ENCODE measurements at places on chromosomes 3 and 15.

GRCh38 chr3:194062830-194063229 lies 73.1 kb upstream of the HES1 start:
- DNase-seq, result no peak

GRCh38 chr3:184832044-184832443 lies 20.1 kb downstream of the VPS8 start:
- no peak for DNase-seq

GRCh38 chr3:139758654-139759291 lies 81.0 kb upstream of the NMNAT3 start:
- no peak for DNase-seq

- no peak for DNase-seq
These were observed 699.6 kb downstream of the FHIT start for GRCh38 chr3:60551455-60552209.

GRCh38 chr3:194960446-194961032 lies 274.9 kb downstream of the FAM43A start:
- DNase-seq, result no peak

DNA sequence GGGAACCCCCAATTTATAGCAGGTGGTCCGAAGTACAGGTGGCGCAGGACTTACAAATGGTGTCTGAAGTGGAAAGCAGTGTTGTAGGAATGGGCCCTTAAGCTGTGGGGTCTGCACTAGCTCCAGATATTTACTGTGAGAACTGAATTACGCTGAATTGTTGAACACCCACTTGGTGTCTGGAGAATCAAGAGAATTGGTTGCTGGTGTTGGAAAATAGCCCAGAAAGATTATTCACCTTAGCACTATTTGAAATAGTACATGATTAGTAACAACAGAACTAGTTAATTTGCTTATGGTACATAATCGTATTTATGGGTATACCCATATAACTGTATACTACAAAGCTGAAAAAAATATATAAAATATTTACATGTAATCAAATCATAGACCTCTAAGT lies 64.8 kb downstream of the ADAM10 start:
- no peak for DNase-seq

- DNase-seq, result no peak
These were observed 4.4 kb upstream of the PRC1 start for GRCh38 chr15:90998737-90999136.

DNA sequence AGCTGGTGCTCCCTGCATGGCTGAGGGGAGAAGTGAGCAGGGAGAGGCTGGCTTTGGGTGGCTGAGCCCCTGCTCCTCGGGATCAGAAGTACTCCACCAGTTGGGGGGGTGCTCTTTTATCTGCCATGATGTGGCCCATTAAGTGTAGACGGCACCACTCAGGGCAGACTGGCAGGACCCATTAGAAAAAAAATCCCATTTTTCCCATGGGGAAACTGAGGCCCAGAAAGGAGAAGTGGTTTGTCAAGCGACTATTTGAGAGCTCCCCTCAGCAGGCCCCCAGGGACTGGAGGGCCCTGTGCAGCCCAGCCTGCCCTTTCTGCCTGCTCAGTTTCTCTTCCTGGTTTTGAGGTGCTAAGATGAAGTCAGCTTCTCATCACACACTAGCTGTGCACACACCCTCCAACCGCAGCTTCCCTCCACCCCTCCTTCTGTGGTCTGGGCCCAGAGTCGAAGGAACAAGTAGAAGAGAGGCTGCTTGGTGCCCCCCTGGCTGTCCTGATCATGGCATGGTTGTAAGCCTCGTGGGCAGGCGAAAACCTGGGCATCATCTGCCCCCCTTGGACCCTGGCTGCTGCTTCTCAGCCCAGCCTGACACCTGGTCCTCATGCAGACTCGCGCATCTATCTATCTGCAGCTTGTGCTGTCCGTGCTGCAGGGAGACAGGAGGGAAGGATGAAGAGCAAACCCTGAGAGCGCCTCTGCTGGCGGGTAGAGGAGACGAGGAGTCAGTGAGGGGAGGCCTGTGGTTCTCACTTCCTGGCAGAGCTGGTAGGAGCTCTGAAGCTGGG lies 5.6 kb downstream of the CSK start:
- DNase-seq, result no peak

- no peak for DNase-seq
These were observed 285.5 kb downstream of the SLC9A9 start for GRCh38 chr3:143562789-143563188.

DNA sequence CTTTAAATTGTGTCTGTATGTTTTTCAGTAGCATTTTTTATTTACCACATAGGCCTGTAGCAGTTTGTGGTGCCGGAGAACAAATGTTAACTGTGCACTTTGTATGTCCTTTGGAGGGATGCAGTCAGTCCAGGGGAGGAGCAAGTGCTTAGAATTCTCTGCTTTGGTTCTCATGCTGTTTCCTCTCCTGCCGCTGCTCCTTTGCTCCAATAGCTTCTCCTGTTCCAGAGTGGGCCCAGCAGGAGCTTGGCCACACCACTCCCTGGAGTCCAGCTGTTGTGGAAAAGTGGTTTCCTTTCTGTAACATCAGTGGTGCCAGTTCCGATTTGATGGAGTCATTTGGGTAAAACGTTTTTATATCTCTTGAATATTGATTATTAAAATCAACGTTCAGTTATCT lies 16.6 kb downstream of the TICRR start:
- no peak for DNase-seq

- no peak for DNase-seq
These were observed 41.4 kb downstream of the ZNF860 start for GRCh38 chr3:32022947-32023346.

DNA sequence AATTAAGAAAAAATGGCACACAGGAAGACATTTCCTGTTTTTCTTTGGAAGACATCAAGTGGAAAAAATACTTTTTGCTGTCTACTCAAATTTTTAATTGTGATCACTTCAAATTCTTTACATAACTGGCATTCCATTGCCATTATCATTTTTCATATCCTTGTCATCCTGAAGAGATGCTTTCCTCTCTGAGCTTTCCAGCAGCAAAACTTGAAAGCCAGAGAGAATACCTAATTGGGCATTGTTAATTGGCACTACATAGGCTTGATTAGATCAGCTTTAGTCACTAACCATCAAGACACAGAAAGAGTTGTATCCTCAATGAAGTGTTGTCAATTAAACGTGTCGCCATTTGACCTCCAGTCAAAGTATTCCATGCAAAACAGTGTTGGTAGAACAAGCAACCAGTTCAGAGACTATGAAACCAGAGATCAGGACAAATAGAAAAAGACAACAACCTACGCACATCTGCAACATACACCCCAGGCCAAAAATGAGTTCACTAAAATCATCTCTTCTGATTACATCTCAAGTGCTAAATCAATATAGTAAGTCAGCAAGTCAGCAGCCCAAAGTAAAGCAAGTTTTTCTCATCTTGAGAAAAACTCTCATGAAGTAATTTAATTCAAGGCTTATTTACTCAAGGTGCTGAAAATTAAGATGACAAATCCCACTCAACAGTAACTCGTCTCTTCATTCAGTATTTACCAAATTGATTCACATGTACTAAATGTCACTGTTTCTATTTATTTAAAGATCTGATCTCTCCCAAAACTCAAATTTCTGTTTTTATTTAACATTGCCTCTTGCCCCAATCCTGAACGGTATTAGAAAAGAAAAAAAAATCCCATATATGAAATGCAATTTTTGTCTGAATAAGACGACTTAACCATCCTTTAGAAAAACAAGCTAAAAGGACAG lies 123.0 kb downstream of the SUCLG2 start:
- DNase-seq, result no peak

DNA sequence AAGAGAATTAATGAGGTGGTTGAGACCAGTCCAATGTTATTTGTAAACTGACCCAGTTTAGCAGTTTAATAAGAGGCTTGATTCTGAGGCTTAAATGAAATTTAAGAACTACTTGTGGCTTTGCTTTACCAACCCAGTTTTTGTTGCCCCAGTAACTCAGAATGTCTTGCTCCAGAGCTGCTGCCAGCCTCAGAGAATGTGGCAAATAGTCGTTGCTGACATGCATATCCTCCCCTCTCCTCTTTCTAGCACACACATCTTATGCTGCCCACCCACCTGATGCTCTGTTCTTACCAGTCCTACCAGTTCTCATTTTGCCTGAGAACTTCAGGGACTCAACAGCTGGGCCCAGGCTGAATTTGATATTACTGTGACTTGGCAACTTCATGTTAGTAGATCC lies 92.4 kb upstream of the TSC22D2 start:
- no peak for DNase-seq

GRCh38 chr15:29309139-29309538 lies 39.5 kb upstream of the NSMCE3 start:
- no peak for DNase-seq

- no peak for DNase-seq
These were observed 1.5 kb downstream of the CRYBG3 start for GRCh38 chr3:97823046-97824004.

GRCh38 chr3:37321377-37321781 lies 147.0 kb upstream of the LRRFIP2 start:
- no peak for DNase-seq

GRCh38 chr3:100072326-100073048 lies 41.8 kb downstream of the FILIP1L start:
- DNase-seq, result no peak

DNA sequence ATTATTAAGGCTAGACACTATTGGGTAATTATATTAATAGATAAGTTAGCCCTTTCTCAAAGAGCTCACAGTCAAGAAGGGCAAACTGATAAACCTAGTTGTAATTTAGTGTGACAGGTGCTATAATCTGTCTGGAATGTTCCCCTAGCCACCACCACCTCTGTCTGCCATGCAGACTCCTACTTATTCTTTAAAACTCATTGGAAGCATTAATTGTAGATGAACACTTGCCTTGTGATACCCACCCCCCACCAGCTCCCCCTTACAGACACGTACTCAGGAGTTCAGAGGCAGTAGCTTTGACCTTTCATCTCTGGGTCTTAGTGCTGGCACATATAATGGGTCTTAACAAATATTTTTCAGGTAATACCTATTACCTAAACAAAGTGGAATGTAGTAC lies 195.9 kb downstream of the TP63 start:
- no peak for DNase-seq

- DNase-seq, result no peak
These were observed 89.3 kb upstream of the BHLHE40 start for GRCh38 chr3:4889896-4890295.

DNA sequence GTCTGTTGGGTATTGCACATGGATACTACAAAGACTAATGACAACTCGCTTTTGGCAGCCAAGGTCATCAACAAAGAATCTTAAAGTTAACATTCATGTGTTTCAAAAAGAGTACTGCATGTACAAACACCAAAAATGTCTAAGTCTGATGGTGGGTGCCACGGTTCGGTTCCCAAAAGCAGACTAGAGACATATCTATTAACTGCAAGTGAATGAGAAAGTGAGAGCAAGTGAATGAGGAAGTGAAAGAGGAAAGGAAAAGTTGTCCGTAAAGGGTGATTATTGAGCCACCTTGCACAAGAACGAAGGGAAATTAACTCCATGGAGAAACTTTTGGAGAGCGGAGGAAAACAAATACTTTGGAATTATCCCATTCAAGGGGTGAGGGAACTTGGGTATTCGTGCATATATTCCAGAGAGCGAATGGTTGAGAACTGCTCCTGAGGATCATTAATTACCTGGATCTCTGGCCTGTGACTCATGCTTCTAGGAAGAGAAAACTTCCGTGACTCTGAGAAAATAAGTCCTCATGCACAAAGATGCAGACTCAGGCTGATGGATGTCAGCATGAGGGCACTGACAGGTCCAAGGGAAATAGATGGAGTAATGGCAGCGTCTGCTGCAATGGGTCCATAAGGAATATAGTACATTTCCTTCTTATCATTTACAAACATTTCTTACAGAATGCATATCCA lies 336.5 kb upstream of the TGFBR2 start:
- DNase-seq, result no peak

DNA sequence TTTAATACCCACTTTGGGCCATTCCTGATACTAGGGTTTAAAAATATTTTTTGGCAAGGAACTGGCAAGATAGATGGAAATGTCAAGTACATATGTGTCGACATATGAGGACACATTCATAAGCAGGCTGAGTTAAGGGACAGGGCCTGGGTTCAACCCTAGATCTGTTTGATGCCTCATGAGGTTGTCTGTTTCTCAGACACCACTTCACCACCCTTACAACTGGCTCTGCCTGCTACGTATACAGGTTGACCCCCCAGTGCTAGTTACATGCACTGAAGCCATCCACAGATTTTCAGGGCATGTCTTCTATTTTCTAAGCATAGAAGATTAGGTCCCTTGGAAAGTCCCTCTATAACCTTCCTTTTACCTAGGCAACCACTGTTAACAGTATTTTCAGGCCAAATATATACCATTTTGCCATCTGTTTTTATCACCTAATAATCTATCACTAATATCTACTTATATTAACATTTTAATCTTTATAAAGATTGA lies 296.7 kb downstream of the PLCL2 start:
- DNase-seq, result no peak

DNA sequence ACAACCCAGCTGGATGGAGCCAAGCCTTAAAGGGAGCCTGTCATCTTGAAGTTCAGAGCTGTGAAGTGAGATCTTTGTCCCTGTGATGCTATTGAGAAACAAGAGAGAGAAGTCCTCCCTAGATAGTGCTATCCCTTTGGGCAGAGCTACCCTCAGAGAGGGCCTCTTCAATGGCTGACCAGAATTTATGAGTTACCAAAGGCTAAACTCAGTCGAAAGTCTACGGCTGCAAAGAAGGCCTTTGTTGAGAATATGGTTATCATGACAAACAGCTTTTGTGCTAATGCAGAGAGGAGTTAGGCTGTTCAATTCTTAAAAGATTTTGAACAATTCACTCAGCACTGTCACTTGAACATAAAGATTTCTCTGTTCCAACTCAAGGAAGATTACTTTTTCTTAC lies 65.9 kb upstream of the C3orf80 start:
- no peak for DNase-seq

DNA sequence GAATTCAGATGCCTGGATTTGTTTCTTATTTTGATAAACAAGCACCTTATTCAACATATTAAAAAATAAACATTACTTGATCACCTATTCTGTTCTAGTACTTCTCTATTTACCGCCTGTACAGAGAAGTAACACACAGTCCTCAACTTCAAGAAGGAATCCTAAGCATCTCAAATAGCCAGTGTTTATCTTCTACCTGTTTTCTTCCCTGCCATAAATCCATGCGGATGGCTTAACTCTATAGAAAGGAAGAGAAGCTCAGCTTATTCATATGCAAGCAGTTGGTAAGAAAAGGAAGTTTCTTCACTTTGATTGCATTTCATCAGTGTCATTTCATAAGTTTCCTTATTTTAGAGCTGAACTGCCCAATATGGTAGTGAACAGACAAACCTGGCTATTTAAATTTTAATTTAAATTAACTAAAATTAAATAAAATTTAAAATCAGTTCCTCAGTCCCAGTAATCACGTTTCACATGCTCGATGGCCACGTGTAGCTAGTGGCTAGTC lies 210.0 kb upstream of the PEX5L start:
- no peak for DNase-seq

GRCh38 chr15:62641825-62642224 lies 400.7 kb upstream of the TPM1 start:
- no peak for DNase-seq

GRCh38 chr15:70783610-70784022 lies 20.3 kb upstream of the UACA start:
- DNase-seq, result no peak

GRCh38 chr15:58311556-58311955 lies 120.2 kb upstream of the LIPC start:
- DNase-seq, result no peak

Measured in activated CD8-positive, alpha-beta memory T cell treated with anti-CD3 and anti-CD28 coated beads for 48 hours (primary cell).